SW480 (cell line): ENCODE measurements at places on chromosomes 6 and 20.

GRCh38 chr20:24445510-24446170, 23.8 kb upstream of the SYNDIG1 start:
- DNase-seq = no peak

- DNase-seq = peak; percentile 18
These were observed 107.5 kb downstream of the SLC22A3 start for GRCh38 chr6:160455541-160456213.

DNA sequence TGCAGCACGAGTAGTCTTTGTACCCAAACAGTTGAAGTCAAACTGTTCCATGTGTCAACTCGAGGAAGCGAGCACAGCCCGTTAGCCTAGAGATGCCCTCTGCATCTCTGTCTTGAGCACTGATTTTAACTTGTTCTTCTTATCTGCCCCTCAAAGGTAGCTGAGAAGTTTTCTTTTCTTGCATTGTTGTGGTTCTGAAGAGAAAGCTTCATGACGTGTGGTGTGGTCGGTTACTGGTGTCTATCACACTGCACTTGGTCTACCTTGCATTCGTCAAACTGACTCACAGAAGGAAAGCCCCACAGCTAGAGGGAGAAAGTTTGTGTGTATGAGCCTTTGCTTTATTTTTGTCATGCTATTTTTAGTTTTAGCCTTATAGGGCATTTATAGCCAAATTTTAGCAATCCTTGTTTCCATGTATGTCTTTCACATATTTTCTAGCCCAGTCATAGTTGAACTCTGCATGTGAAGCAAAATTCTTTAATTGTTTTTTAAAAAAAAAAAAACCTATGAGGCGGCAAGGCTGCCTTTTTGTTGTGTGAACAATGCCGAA, 115.1 kb downstream of the JAG1 start:
- no peak for DNase-seq

DNA sequence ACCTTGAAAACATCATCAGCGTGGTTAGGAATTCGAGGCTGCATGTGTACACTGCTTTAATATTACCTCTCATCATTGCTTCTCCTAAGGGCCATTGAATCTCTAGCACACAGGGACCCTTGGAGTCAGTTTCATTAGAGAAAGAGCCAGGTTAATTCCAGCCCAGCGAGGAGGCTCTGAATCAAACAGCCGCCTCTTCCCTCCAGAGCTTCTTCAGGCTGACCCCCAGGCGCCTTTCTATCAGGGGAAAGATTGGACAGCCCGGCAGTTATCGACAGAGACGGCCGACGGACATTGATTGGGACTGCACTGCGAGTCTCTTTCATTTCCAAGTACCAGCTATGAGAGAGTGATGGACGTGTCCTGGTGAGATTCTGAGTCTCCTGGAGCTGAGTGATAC, 159.2 kb downstream of the ANKRD60 start:
- DNase-seq = no peak

DNA sequence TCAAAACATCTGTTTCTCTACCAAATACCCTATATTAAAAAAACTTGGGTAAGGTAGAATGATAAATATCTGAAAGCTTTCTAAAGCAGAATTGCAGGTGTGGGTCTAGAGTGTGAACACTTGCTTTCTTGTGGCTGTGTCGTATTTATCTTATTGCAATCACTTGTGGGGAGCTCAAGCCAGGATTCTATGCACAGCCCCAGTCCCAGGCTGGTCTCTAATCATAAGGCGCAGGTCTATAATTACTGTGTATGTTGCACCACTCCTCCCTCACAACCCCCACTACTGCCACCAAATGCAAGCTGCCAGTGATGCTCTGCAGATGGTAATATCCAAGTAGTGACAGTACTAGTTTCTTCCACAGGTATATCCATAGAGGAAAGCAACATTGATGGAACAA, 2.2 kb upstream of the E2F3 start:
- DNase-seq = no peak

DNA sequence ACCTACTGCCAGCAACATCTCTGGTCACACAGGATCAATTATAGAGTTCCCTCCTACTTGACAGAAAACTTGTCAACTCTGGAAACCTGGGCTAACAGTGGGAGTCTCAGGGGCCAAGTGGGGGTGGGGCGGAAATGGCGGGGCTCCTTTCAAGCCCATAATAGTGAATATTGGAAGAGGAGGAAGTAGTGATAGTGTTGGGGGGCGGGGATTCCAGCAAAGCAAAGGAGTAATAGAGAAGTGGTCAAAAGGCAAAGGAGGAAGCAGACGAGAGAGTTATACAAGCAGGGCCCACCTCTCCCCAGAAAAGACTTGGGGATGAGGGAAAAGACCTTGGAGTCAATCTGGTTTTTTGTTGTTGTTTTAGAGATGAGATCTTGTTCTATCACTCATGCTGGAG, 2.1 kb downstream of the DEF6 start:
- DNase-seq = no peak
